Urinary bladder (tissue), 4 donors: ENCODE measurements at places on chromosomes 6 and 20. TPM values are rescaled to one million over a fixed set of nuclear protein-coding genes. Genes with fewer than 3 reads are reported as not detected.

The BFSP1 gene
- 3.3 TPM for total RNA-seq

The PNPLA1 gene
- total RNA-seq: not detected

The CST7 gene
- total RNA-seq: not detected

The GPR6 gene
- total RNA-seq: not detected

The LY86 gene
- total RNA-seq: 4.1 TPM

The TENT5A gene
- 154 TPM for total RNA-seq

The MRPL18 gene
- total RNA-seq: 58.0 TPM

The FOXC1 gene
- 7.3 TPM for total RNA-seq

The SOBP gene
- 27.7 TPM for total RNA-seq

The L3MBTL3 gene
- total RNA-seq: 15.1 TPM

The XKR7 gene
- total RNA-seq: 0.05 TPM

The BPIFB1 gene
- total RNA-seq: not detected

The MUC21 gene
- not detected for total RNA-seq

The SPEF1 gene
- total RNA-seq: not detected

The PTK6 gene
- total RNA-seq: 2.8 TPM

The BTN1A1 gene
- total RNA-seq: 0.16 TPM

The FUT9 gene
- total RNA-seq: 8.8 TPM

The PAK5 gene
- total RNA-seq: 0.48 TPM

The ADGRF5 gene
- 41.3 TPM for total RNA-seq

The OOEP gene
- total RNA-seq: not detected

The MYB gene
- 2.1 TPM for total RNA-seq

The CHMP4B gene
- 33.5 TPM for total RNA-seq

The PDRG1 gene
- 2.9 TPM for total RNA-seq

The SPTLC3 gene
- total RNA-seq: 28.1 TPM

The TAF11 gene
- 24.2 TPM for total RNA-seq

The LTA gene
- not detected for total RNA-seq

The SMIM8 gene
- total RNA-seq: 37.8 TPM

The MDFI gene
- total RNA-seq: 32.6 TPM

The HEY2 gene
- total RNA-seq: 5.6 TPM

The ARMH2 gene
- total RNA-seq: not detected

The MYO6 gene
- total RNA-seq: 33.2 TPM

The RIMS1 gene
- 21.0 TPM for total RNA-seq

The SRMS gene
- total RNA-seq: 0.48 TPM

The SEMG1 gene
- not detected for total RNA-seq

The SLC25A27 gene
- 41.5 TPM for total RNA-seq

The CST4 gene
- total RNA-seq: not detected

The TNFRSF21 gene
- total RNA-seq: 22.8 TPM

The TRIM31 gene
- 1.3 TPM for total RNA-seq

The HDDC2 gene
- total RNA-seq: 44.6 TPM

The RNF5 gene
- 30.1 TPM for total RNA-seq

The GATA5 gene
- 6.6 TPM for total RNA-seq

The TOX2 gene
- 1.6 TPM for total RNA-seq

The GMEB2 gene
- 7.7 TPM for total RNA-seq

The HCRTR2 gene
- total RNA-seq: 0.16 TPM

The NUP43 gene
- 30.2 TPM for total RNA-seq

The GJA10 gene
- not detected for total RNA-seq
